ENCODE measurements at places on chromosomes 2 and 18.

GRCh38 chr18:55421308-55421614 is 166.7 kb downstream of the TCF4 start:
- DNase-seq: no peak

GRCh38 chr18:22207021-22207758 is 37.8 kb downstream of the GATA6 start:
- DNase-seq: no peak

DNA sequence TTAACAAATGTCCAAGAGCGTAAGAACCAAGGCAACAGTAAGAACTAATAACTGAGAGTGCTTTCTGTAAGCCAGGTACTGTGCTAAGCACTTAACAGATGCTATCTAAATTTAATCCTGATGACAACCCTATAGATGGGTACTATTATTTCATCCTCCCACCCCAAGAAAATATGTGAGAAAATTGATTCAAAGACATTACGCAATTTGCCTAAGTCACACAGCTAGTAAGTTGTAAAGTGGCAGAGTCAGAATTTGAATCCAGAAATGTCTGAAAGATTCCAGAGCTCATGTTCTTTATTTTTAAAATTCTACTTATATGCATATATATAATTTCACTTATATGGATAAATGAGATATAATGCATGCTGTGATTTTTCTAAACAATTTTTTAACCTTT is 10.1 kb downstream of the LDAH start:
- DNase-seq: no peak

DNA sequence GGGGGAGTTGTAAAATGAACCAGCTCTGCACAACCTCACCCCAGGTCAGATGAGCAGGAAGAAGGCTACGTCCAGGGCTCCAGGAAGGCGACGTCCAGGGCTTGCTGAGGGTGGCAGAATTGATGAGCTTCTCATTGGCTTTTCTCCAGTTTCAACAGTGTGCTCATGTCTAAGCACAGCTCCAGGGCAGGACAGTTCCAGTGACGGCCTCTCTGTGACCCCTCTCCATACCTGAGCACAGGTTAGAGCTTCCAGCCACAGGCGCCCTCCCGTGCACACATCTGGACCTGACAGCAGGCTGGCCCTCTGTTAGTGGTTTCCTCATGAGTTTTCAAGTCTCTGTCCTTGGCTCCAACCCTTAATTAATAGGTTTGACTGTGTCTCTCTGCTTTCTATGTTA is 327.6 kb downstream of the ZNF516 start:
- no peak for DNase-seq

DNA sequence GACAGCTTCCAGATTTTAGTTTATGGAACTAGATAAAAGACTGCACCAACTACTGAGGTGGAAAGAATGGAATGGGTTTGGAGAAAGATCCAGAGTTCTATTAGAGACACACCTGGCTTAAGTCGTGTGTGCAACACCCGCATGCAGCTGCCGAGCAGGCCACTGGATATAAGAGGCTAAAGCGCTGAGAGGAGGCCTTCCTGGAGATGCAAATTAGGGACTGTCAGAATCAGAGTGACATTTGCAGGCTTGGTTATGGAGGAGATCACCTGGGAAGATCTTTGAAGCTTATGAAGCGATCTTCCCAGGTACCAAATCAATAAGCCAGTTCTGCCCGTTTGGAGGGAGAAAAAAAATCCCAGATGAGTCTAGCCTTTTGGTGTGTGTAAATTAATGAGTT is 30.4 kb upstream of the KLHL29 start:
- no peak for DNase-seq

GRCh38 chr2:30104307-30104706 is 42.5 kb upstream of the YPEL5 start:
- no peak for DNase-seq

GRCh38 chr2:59425247-59425646 is 1128.2 kb downstream of the BCL11A start:
- DNase-seq: no peak

- no peak for DNase-seq
These were observed 238.8 kb upstream of the MYT1L start for GRCh38 chr2:2569836-2570235.

DNA sequence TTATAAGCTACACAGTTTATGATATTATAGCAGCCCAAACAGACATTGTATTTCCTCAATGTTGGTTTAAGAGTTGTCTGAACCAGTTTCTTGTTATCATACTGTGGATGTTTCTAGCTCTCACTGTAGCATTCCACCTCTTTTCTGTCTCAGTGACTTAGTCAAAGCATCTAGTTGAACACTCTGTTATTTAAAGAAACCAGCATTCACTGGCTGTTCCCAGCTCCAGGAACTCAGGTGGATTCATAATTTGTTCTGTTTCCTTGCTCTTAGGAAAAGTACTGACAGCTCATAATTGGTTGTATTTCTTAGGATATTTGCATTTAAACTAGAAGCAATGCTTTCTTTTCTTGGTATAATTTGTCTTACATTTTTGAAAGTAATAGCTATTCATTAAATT is 17.5 kb downstream of the LRATD1 start:
- DNase-seq: no peak

DNA sequence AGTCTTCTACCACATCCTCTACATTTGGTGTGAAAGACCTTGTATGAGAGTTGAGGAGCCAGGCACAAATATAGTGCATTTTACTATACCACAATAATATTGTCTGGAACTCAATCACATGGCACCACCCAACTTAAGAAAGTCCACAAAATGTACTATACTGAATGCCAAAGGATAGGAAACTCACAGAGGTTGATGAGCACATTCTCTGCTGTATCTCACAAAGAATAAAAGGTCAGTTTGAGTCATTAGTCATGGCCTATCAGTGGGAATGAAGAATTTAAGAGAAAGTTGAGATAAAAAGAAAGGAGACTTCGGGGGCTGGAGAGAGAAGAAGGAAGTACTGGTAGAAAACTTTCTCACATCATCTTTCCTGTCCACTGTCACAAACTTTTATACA is 134.3 kb downstream of the RDH14 start:
- no peak for DNase-seq

DNA sequence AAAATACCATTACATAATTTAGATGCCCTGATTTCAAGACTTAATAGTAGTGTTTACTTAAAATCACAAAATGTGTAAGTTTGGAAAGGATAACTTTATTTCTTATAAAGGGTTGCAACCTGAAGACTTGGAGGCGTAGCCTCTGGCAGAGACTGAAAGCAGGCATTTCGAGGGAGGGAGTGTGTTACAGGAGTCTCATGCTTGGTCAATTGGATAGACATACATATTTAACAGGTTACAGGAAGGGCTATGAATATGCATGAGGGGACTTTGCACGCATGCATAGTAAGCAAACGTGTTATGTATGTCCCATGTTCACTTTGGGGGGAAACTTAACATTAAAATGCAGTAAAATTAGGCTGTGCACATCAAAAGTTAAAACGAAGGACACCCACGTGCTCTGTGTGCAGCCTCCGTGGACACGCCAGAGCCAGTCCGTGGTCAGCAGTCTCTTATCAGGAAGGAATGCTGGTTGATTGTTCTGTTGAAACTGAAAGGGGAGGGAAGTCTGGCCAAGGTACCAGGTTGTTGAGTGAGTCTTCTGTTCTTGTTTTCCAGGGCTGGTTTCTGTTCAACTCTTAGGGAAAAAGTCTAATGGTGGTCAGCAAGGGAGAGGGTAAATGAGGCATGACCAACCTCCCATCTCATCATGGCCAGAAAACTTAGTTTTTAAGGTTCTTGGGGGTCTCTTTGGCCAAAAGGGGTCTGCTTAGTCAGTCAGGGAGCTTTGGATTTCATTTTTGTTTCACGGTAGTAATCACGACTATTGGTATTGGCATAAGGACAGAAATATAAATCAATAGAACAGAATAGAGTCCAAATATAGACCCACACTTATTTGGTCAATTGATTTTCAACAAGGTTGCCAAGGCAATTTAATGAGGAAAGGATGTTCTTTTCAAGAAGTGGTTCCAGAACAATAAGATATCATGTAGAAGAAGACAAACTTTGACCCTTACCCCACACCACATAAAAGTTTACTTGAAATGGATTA is 121.9 kb downstream of the MCFD2 start:
- no peak for DNase-seq

Measured in renal pelvis (tissue), 12 donors.